ENCODE measurements at places on chromosomes 11 and 22.

DNA sequence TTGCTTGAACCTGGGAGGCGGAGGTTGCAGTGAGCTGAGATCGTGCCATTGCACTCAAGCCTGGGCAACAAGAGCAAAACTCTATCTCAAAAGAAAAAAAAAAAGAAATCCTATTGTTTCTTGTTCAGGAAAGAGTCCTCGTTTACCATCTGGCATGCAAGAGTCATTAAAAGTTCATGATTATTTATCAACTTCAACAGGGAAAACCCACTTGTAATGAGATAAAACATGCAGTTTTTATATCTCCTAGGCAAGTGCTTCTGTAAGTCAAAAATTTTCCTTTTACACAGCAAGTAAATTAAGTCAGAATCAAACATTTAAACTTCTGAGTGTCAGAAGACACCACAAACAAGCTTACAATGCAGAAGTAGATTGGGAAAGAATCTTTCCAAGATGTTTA is 94.7 kb upstream of the CLPB start:
- DNase-seq, result no peak

DNA sequence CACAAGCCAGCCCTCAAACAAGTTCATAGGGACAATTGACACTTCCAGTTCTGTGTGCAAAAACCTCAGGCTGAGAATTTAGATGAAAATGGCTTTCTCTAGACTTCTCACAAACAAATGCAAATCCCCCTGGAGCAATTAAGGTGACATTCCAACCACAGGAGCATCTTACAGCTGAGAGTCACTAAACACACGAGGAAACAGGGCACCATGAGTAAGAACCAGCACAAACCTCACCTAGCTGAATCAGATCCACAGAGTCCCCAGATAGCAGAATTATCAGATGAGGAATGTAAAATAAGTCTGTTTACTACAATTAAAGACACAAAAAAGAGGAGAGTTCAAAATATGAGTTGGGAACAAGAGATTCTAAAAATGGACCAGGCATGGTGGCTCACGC is 51.5 kb downstream of the RTL6 start:
- DNase-seq, result no peak

- no peak for DNase-seq
These were observed 27.4 kb upstream of the HMGXB4 start for GRCh38 chr22:35229865-35230264.

- DNase-seq, result peak; percentile 15
These were observed 66.0 kb downstream of the GRK3 start for GRCh38 chr22:25630447-25630846.

GRCh38 chr11:24478718-24479117 is 18.1 kb upstream of the LUZP2 start:
- DNase-seq, result no peak

DNA sequence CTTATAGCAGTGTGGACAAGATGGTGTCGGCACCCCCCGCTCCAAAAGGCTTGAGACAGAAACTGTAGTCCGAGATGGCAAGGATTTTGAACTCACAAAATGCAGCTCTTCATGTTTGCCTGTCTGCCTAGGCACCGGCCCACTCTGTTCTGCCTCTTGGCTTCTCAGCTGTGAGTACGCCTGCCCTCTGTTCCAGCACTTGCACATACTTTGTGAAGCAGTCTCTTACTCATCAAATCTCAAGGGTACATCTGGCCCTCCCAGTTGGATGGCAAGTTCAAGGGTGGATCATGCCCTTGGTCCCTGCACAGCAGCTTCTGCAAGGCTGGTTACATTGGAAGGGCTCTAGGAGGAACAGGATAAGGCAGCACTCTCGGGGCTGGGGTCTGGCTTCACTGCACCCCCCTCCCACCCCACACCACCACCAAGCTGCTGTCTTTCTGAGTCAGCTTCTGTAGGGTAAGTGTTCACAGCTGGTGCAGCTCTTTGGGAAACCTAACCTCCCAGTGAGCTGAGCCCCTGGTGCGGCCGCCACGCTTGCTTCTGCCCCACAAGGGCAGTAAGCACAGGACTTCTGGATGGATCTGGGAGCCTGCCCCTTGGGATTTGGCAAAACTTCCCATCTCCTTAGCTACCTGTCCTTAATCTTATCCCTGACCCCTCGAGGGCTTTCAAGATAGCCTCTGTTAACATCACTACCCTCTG is 37.2 kb downstream of the FAM83F start:
- DNase-seq, result peak; percentile 50

- peak; percentile 14 for DNase-seq
These were observed 22.5 kb downstream of the VSIG10L2 start for GRCh38 chr11:125968354-125968753.

DNA sequence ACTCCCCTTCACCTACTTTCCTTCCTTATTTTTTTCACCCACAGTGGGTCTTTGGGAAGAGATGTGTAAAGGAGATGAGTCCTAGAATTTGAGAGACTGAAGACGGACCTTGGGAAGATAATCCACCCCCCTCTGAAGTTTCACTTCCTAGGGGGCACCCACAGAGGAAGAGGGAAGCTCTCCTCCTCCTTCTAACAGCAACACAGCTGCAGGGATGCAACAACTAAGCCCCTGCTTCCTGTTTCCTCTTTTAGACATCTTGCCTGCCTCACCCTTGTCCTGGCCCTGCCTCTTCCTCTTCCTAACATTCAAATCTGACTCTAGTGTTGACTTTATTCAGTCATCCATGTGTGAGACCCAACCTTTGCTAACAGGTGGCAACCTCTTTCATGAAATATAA is 424.6 kb downstream of the BUD13 start:
- DNase-seq, result no peak

DNA sequence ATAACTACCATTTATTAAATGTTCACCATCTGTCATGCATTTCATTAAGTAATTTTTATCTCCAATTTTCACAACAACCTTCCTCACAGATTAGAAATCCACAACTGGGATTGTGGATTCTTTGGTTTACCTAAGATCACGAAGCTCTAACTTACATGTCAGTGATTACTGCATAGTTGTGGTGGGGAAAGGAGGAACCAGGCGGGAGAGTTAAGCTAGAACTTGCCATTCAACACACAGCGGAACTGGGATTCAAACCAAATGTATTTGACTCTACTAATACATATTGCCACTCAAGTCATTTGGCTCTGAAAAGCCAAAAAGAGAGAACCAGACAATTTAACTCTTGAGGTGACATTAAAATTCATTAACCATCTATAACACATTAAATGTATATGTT is 10.4 kb upstream of the LAYN start:
- no peak for DNase-seq

GRCh38 chr22:20089977-20090729 is 10.1 kb downstream of the DGCR8 start:
- DNase-seq, result no peak

DNA sequence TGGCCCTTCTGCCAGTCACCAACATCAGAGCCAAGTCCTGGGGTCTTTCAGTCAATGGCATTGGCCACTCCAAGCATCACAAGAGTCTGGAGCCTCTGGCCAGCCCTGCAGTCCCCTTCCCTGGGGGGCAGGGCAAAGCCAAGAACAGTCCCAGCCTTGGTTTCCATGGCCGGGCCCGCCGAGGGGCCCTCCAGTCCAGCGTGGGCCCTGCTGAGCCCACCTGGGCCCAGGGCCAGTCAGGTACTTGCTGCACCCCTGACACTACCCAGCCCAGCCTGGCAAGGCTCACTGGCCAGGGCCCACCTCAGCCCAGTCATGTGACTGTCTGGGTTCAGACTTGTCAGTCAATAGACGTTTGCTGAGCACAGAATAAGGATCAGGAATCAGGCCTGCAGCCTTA is 10.8 kb downstream of the TMEM258 start:
- no peak for DNase-seq

DNA sequence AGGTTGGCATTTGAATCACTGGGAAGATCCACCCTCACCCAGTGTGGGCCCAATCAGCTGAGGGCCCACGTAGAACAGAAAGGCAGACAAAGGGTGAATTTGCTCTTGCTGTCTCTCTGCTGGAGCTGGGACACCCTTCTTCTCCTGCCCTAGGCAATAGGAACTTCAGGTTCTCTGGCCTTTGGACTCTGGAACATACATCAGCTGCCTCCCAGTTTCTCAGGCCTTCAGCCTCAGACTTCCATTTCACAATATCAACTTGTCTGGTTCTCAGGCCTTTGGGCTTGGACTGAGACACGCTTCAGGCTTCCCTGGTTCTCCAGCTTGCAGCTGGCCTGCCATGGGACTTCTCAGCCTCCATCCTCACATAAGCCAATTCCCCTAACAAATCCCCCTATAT is 14.7 kb upstream of the ASRGL1 start:
- DNase-seq, result no peak

DNA sequence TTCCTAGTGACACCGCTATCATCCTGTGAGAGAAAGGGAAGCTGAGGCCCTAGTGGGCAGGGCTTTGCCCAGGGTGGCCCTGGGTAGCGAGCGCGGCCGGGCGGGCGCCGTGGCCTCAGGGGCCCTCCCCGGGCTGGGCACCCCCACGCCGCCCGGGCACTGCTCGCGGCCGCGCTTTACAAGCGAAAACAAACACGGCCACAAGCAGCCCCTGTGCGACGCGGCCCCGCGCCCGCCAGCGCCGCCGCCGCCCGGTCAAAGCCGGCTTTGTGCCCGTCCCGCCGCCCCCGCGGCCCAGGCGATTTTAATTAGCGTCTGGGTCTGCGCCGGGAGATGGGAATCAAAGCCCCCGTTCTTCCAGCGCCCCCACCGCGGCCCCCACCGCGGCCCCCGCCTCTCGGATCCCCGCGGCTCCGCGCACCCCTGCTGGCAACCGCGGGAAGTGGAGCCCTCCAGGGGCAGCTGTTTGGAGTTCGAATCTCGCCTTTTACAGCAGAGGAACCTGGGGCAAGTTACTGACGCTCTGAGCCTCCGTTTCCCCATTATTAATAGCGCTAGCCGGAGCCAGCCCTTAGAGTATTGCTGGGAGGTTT is 47.9 kb downstream of the CHRDL2 start:
- peak; percentile 21 for DNase-seq

- DNase-seq, result no peak
These were observed 9.0 kb downstream of the PKNOX2 start for GRCh38 chr11:125173556-125173955.

DNA sequence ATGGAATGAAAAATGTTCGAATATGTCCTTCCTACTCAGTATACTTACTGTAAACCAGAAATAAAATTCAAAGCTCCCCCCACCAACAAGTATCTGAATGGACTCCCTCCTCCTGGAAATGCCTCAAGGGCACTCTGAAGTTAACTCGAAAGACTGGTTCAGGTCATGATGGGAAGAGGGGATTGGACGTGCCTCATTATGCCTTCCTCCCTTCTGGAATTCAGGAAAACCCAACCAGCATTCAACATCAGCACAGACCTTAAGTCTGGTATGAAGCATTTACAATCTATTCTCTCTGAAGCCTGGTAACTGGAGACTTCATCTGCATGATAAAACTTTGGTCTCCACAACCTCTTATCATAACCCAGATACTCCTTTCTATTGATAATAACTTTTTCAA is 428.3 kb upstream of the RAG2 start:
- DNase-seq, result no peak

- peak; percentile 71 for DNase-seq
These were observed 14.4 kb downstream of the IL18BP start for GRCh38 chr11:72012897-72013721.

DNA sequence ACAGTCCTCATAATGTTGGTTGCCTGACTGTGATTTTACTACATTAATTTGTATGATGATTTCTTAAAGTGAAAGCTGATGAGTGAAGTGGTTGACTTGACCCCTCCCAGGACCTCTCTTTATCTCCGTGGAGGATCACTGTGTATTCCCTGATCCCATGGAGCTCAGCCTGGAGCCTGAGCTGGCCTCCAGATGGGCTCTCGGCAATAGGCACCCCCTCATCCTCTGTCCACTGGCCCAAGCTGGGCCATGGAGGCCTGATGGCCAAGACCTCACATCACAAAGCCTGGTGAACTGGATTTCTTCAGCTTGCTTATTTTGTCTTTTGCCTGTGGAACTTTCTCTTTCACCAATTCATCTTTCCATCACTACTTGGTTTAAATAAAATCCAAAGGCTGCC is 75.2 kb downstream of the WNT11 start:
- no peak for DNase-seq

Measured in cardiac fibroblast (primary cell).